ENCODE measurements at places on chromosomes 5 and 9. TPM values are rescaled to one million over a fixed set of nuclear protein-coding genes. Genes with fewer than 3 reads are reported as not detected.
A peak's percentile ranks its signal among the peaks of the same experiment; 100 is the strongest.

BRINP1 gene
- 2.5 TPM for total RNA-seq

- DNase-seq: no peak
These were observed 290.0 kb downstream of the ARHGAP26 start for GRCh38 chr5:143059976-143060765.

GRCh38 chr5:143186623-143187022 lies 216.9 kb downstream of the NR3C1 start:
- DNase-seq: no peak

DNA sequence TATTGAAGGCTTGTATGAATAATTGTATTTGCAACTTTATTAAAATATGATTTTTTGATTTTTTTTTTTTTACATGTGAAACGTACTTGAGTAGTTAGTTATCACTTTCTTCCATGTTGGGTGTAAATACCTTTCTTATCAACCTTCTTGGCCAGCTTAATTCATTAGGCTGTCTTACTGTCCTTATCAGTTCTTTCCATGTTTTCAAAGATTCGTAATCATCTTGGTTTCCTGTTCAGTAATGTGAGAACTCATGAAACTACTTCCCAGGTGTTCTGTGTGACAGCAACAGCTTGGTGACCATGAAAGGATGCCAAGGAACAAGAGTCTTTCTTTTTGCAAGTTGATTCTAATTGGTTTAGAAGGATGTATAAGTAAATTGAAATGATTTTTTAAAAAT lies 100.0 kb downstream of the ADGRV1 start:
- DNase-seq: no peak

DNA sequence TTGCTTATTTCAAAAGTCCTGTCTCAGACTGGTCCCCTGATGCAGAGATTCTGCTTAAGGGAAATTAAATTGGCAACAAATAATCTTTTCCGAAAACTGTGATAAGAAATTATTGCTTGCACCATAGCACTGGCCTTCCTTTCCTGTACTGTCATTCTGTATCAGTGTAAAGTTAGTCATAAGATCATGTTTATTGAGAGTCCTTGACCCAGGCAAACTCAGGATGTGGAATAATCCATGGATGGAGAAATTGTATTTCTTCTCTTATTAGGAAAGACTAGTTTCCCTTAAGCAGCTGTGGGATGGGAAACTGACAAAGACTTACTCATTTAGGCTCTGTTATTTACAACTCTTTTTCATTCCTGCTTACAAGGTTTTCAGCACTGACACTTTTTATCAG lies 83.0 kb upstream of the RANBP6 start:
- DNase-seq: no peak

ZFR gene
- total RNA-seq: 38.6 TPM

GRCh38 chr9:85515021-85515420 lies 226.7 kb downstream of the AGTPBP1 start:
- no peak for DNase-seq

MUSK gene
- total RNA-seq: not detected

GRCh38 chr5:54177058-54177457 lies 133.3 kb downstream of the ARL15 start:
- no peak for DNase-seq

CTXN3 gene
- total RNA-seq: not detected

GRCh38 chr5:11104651-11105112 lies 343.6 kb upstream of the DAP start:
- DNase-seq: no peak

DBH gene
- total RNA-seq: not detected

- DNase-seq: peak; percentile 7
These were observed 34.9 kb upstream of the FCHO2 start for GRCh38 chr5:72920690-72921502.

UIMC1 gene
- 15.6 TPM for total RNA-seq

DNA sequence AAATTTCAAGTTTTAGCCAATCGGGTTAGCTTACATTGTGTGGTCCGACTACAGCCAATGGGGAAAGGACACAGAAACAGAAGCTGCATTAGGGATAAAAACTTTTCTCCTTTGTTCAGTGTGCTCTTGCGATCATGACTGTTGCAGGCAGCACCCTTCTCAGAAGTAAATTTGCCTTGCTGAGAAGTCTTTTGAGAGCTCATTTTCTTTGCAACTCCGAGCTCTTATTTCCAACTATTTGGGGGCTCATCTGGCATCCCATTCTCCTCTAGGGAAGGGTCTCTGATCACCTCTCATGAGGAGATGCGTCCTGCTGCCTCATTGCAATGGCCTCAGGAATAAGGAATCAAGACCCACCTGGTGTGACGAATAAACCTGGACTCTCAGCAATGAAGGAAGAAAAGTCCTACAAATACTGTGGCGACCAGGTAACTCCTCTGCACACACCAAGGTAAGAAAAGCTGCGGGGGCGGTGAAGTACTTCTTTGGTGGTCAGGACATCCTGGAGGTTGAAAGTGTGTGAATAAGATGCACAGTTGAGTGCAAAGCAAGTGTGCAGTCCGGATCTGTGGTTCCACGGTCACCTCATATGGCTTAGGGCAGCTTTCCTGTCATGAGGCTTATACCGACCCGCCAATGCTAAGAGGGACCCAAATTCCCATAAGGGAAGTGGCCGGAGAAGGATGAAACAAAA lies 20.4 kb downstream of the CNOT8 start:
- DNase-seq: no peak

DNA sequence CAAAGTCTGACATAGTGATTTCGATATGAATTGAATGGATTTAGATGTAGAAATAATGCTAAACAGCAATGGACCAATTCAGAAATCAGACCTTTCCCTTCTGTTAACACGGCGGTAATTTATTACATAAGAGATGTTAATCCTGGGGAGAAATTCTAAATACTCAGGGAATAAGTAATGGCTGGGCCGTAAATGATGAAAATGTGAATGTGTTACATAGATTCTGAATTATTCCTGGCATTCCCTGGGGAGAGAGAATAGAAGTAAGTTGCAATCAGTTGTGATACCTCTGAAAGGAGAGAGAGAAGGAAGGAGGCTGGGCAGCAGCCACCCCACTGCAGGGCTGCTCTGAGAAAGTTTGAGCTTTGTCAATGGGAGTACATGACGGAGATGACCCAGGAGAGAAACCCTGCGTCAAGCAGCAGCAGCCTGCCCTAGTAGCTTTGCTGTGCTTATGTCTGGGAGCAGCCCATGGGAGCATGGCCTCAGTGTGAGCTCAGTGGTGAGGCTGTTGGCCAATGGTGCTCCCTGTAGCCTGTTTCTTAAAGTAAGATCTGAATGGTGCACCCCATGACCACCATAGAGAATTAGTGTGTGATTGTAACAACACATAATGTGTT lies 420.1 kb downstream of the MTRR start:
- no peak for DNase-seq

DNA sequence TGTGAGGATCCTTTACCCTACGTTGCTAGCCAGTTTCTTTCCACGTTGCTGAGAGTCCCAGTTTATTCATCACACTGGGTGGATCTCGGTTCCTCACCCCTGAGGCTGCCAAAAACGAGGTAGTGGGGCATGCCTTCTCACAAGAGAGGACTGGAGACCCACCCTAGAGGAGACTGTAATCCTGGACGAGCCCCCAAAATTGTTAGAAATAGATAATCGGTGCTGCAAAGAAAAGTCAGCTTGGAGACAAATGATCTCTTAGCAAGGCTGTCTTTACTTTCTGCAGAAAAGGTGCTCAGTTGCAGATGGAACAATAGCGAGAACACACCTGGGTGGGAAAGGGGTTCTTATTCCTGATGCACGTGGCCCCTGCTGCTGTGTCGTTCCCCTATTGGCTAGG lies 101.8 kb downstream of the TMEM167A start:
- DNase-seq: no peak

DNA sequence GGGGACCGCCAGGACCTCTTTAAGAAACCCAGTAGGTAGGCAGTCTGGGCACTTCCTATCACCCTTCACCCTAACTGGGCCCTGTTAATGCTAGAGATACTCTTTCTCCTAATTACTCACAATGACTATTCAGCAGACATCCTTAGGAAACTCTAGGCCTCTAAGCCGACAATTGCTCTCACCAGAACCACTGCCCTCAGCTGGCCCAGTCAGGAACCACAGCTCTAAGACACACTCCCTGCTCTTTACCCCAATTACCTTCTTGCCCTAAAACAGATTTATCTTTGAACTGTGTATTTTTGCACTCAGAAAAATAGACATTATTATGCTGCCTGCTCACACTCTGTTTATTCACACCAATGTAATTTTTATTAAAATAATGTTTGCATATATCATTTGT lies 432.6 kb upstream of the SLC30A5 start:
- DNase-seq: no peak

DNA sequence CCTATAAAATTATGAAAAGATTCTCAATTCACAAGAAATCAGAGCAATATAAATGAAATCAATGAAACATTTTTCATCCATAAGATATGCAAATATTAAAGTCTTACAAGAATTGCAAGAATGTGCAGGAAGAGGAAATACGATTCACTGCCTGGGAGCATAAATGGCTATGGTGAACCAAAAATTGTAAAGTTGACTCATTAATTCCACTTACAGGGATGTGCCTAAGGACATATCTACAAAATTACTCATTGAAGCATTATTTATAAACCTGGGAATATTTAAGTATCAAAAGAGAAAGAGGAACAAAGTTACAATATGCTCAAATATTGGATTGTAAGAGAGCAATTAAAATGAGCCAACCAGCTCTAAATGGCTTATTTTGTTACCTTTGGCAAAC lies 6.9 kb upstream of the NIPSNAP3A start:
- DNase-seq: no peak

- DNase-seq: peak; percentile 35
These were observed 106.0 kb downstream of the FRMD3 start for GRCh38 chr9:83432104-83432627.

DNA sequence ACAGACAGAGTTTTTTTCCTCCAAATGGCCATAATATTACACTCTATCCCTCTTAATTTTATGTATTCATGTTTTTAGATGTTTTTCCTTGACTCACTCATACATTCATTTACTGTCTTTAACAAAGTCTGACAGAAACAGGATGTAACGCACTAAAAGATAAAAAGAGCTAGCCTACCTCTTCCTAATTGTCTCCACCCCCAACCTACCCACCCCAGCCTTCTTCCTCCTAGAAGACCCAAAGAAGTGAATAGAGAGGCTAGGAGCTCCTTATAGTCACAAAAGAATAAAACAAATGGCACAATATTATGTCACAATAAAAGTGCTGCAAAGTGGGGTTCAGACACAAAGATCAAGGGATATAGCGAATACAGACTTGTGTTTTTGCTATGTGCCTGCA lies 719 bp downstream of the NOL8 start:
- DNase-seq: no peak

Data from epithelial cell of proximal tubule (primary cell).